ENCODE measurements at places on chromosomes 3 and 15. TPM values are rescaled to one million over a fixed set of nuclear protein-coding genes. Genes with fewer than 3 reads are reported as not detected.
A peak's percentile ranks its signal among the peaks of the same experiment; 100 is the strongest.

CCR5 gene
- total RNA-seq: 1.7 TPM

- DNase-seq: peak; percentile 91
These were observed 15.2 kb downstream of the SSUH2 start for GRCh38 chr3:8629151-8630021.

DNA sequence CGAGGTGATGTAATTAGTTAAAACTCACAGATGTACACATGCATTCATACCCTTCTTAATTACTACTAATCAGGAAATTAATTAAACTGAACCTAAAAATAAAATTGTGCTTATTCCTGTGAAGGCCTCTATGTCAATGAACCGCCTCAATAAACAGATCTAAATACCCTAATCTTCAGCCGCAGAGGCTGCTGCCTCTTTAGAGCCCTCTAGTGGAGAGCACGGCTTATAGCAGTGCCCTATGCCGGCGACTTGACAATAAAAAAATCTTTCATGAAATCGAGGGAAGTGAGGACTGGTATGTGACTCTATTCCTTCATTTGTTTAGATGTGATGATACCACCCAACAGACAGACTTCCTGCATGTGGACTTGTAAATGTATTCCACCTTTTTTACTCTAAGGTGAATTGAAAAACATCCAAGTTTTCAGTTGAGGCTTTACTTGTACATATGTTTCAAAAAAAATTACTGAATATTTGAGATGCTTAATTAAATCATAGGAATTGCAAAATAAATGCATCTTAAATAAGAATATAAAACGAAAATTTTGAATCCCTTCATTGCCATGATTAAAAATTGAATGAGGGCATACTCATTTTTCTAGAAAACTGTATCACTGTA is 8.3 kb upstream of the EPHA3 start:
- DNase-seq: no peak

CTXN2 gene
- total RNA-seq: not detected

AGTR1 gene
- 3.8 TPM for total RNA-seq

GRCh38 chr3:6097556-6097955 is 763.4 kb upstream of the GRM7 start:
- no peak for DNase-seq

GRCh38 chr15:71784719-71785118 is 25.6 kb upstream of the NR2E3 start:
- no peak for DNase-seq

GANC gene
- 34.9 TPM for total RNA-seq

CLASP2 gene
- 37.0 TPM for total RNA-seq

DNA sequence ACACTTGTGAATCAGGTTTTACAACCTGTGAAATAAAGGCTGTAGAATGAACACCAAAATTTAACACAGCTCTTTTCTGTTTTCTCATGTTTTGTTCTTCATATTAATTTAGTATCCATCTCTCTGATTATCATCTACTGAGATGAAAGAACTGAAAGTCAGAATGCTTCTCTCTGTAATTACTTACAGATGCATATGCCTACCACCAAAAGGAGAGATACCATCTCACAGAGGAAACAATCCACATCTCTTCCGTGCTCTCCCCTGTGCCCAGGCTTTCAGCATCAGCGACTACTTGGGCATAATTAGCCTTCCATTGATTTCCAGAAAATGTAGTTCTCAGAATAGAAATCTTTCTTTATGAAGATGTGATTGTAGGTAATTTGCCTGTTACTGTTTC is 741.4 kb downstream of the GRM7 start:
- no peak for DNase-seq

DNA sequence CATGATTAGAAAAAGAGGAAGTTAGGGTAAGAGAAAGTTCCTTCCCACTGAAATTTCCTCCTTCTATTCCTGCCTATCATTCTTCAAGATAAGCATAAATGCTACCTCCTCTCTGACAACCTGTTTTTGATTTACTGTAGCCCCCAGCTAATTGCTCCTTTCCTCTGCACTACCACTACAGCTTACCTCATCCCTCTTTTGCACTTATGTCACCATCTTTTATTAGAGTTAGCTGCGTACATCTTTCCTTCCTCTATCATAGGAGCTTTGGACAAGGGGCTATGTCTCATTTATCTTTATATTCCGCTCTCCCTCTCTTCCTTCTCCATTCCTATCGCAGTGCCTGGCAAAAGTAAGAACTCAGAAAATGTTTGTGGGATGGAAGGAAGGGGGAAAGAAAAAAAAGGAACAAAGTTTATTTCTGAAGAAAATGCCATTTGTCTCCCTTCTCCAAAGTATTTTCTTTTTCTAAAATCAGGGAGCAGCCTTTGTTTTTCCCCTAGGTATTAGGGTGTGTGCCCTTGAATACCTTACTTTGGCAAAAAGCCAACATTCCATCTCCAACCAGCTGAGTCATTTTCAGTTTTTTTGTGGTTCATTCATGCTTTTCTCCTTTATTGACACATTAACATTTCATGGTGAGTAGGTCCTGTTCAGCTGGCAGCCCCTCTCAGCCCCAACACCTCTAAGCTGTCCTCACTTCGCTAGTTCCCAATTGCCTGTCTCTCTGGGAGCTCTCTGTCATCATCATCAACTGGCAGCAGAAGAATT is 87.6 kb upstream of the SOX2 start:
- no peak for DNase-seq

DNA sequence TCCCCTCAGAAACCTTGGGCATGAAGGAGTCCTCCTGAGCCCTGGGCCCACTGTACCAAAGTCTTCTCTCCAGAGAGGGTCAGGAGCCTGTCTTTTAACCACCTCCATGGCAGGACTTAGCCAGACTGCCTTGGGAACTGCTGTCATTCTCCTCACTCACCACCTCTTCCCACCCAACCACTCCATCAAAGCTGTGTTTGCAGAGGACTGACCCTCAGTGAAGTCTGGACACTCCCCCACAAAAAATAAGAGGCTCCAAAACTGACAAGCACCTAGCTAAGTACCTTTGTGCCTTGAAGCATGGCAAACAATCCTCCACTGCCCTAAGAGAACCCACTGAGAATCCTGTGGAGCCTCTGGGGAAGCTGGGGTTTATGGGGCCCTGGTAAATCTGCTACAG is 2.3 kb upstream of the SCAP start:
- no peak for DNase-seq

ACKR2 gene
- 1.1 TPM for total RNA-seq

- no peak for DNase-seq
These were observed 190.4 kb upstream of the BCL6 start for GRCh38 chr3:187935623-187936156.

DNA sequence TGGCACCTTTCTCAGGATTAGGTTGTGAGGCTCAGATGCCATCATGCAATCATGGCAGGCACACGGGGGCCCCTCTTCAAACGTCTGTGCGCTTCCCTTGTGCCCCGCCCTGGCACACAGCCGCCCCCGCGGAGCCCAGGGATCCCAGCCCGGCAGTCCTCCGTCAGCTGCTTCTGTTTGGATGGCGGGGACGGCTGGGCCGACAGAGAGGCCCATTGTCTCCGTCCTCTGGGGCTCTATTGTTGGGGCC is 849 bp upstream of the HDAC11 start:
- DNase-seq: peak; percentile 38

- no peak for DNase-seq
These were observed 69.6 kb upstream of the PPIB start for GRCh38 chr15:64232400-64232799.

CLN6 gene
- 25.3 TPM for total RNA-seq

- DNase-seq: no peak
These were observed 3.7 kb downstream of the WNT5A start for GRCh38 chr3:55483196-55484095.

Data from Peyer's patch (tissue), 4 donors.